GM12865 (cell line): ENCODE measurements at places on chromosomes 16 and 17.

GRCh38 chr16:31460582-31461002 is 1.3 kb downstream of the ARMC5 start:
- peak; percentile 59 for DNase-seq

DNA sequence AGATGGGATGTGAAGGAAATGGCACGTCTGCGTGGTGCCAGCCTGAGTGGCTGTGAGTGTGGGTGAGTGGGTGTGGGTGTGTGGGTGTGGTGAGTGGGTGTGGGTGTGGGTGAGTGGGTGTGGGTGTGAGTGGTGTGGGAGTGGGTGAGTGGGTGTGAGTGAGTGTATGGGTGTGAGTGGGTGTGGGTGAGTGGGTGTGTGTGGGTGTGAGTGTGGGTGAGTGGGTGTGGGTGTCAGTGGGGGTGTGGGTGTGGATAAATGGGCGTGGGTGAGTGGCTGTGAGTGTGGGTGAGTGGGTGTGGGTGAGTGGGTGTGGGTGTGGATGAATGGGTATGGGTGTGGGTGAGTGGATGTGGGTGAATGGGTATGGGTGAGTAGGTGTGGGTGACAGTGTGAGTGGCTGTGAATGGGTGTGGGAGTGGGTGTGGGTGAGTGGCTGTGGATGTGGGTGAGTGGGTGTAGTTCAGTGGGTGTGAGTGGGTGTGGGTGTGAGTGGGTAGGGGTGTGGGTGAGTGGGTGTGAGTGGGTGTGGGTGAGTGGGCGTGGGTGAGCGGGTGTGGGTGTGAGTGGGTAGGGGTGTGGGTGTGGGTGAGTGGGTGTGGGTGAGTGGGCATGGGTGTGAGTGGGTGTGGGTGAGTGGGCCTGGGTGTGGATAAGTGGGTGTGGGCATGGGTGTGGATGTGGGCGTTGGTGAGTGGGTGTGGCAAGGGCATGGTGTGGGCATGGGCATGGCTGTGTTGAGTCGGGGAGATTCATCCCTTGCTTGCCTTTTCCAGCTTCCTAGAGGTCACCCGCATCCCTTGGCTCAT is 80.8 kb downstream of the ZDHHC7 start:
- no peak for DNase-seq

GRCh38 chr17:8117980-8118768 is at the start of gene ALOXE3:
TSS of gene ALOXE3 (minus strand) at chr17:8118514. CDS start at chr17:8117990, 524 bp downstream.
- DNase-seq: no peak

DNA sequence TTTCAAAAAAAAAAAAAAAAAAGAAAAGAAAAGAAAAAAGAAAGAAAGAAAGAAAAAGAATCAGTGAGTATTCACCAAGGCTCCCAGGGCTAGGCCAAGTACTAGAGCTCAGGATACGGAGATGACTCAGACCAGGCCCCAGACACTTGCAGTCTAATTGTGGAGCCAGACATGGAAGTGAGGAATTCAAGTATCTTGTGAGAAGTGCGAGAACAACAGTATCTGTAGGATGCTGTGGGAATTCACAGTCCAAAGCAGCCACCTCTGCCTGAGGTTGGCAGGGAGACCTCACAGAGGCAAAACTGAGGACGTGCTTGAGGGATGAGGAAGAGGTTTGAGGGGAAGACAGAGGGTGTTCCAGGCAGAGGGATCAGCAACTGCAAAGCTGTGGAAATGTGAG is 14.0 kb upstream of the ALDOA start:
- DNase-seq: no peak

- DNase-seq: no peak
Measured at GRCh38 chr17:36592716-36593321, 1.1 kb downstream of the DHRS11 start.

- DNase-seq: no peak
Measured at GRCh38 chr16:17313085-17313611, 157.6 kb downstream of the XYLT1 start.

DNA sequence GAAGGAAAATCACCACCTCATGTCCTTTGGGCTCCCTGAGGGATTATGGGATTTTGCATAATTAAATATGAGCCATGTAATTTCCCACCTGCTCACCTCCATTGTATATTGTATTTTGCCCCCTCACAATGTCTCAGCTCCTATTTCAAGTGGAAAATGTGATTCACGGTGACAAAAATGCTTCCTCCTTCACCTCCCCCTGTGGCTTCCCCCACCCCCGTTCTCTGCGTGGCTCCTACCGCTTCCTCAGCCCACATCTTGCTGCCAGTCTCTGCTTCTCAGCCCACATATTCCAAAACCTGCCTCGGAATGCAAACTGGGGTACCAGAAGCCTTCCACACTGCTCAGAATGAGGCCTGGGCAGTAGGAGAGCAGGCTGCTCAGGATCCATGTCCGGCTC is 394.5 kb upstream of the C16orf82 start:
- no peak for DNase-seq

- peak; percentile 74 for DNase-seq
Measured at GRCh38 chr17:4635823-4636375, 5.6 kb downstream of the ALOX15 start.

DNA sequence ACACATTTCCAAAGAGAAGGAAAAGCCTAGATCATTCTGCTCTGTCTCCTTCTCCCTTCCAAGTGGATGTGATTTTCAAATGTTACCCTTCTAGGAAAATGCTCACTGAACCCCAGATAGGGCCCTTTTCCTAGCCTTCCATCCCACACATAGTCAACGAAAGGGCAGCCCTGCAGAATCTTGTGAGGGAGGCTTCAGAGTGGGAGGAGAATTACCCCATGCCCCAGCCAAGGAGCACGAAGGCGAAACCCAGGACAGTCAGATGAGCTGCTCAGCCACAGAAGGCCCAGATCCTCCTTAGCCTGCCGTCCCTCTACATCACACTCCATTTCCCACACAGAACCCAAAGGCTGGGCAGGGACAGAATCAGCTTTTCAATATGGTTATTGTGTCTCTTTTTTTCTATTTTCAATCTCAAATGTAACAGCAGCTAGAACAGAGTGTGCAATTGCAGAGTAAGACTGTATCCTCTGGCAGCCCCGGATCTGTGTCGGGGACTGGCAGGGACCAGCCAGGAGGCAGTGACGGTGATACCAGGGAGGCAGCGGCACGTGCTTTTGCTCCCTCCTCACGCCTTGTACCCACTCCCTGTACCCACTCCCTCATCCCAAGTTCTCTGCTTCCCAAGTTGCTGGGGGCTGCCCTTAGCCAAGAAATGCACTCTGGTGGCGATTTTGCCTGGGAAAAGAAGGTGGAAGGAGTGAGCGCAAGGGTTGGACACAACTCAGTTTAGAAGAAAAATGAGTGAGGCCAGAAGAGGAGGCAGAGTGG is 3.7 kb upstream of the SDK2 start:
- no peak for DNase-seq

DNA sequence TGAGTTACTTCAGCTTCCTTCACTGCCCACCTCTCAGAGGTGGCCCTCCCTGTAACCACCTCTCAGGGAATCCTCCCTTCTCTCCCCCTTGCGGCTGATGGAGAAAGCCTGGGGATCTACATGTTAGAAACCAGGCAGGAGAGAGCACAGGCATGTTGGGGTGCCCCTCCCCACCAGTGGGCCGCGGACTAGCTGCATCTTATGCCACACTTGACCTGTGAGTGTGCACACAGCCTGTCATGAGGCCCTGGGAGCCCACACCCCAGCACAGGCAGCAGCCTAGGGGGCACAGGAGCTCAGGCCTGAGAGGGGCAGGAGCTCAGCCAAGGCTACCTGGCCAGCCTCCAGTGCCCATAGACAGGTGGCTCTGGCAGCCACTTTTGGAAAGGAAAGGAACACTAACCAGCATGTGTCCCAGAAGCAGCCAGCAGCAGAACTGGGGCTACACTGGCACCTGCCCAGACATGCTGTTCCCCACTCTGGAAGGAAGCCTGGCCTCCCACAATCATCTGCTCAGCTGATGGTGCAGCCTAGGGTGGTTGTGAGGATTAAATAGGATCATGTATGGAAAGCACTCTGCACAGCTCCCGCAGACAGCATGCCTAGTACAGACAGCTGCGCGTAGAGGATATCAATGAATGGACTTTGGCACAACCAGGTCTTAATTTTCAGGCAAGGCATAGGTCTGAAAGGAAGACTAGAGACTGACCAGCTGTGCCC is 60.5 kb downstream of the TMEM132E start:
- no peak for DNase-seq

GRCh38 chr17:78029697-78030096 is 71.2 kb downstream of the TNRC6C start:
- DNase-seq: no peak

- DNase-seq: no peak
Measured at GRCh38 chr16:72197545-72197944, 25.6 kb upstream of the PMFBP1 start.

DNA sequence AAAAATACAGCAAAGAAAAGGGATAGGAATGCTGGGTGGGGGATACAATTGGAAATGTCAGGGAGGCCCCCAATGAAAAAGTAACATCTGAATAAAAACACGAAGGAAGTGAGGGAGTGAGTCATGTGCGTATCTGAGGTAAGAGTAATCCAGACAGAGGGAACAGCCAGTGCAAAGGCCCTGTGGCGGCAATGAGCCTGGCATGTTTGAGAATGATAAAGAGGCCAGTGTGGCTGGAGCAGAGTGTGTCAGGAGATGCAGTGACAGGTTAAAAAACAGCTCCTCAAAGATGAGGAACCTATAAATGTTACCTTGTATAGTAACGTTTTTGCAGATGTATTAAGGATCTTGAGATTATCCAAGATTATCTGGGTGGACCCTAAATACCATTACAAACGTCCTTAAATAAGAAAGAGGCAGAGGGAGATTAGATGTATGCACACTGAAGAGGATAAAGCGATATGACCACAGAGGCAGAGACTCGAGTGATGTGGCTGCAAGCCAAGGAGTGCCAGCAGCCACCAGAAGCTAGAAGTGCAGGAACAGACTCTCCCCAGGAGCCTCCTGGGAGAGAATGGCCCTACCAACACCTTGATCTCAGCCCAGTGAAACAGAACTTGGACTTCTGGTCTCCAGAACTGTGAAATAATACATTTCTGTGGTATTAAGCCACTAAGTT is 17.8 kb upstream of the SLC35B1 start:
- DNase-seq: no peak

DNA sequence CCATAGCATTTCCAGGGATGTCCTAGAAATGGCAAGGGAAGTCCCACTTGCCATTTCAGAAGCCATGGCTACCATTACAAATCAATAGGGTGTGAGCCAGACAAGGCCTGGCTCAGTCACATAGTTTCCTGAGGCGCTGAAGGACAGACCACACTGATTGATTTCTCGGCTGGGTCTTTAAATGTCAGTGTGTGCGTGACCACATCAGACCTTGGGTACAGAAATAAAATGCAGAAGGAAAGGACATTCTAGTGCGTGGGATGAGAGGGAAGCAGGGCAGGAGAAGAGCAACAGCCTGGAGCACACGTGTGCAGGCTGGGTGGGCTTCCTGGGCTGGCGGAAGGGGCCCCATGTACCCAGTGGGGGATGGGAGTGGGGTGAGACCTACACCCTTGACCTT is 58.7 kb upstream of the LYRM9 start:
- no peak for DNase-seq

GRCh38 chr17:37066322-37067255 is 117.8 kb downstream of the AATF start:
- no peak for DNase-seq

- no peak for DNase-seq
Measured at GRCh38 chr16:66703406-66704215, 7.1 kb upstream of the CMTM4 start.

- DNase-seq: no peak
Measured at GRCh38 chr17:42883802-42884558, 16.6 kb upstream of the G6PC1 start.

DNA sequence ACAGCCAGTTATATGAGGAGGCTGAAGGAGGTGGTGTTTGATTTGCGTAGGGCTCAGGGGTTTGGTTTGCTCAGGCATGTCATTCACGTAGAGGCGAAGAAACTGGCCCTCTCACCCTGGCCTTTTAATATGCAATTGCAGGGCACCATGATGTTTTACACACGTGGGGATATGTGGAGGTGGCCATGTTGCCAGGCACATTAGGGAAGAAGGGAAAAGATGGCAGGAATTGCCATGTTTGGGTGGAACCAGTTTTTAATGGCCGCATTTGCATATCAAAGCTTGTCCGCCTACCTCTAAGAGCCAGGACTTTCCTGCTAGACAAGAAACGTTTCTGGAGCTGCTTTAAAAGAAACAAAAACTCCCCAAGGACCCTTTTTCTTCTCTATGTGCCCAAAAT is 1483.7 kb upstream of the GOT2 start:
- no peak for DNase-seq
